Activated naive CD8-positive, alpha-beta T cell treated with anti-CD3 and anti-CD28 coated beads, Interleukin-2, amount 50 U/mL, for 16 hours (primary cell): ENCODE measurements at places on chromosomes 2 and 18.

DNA sequence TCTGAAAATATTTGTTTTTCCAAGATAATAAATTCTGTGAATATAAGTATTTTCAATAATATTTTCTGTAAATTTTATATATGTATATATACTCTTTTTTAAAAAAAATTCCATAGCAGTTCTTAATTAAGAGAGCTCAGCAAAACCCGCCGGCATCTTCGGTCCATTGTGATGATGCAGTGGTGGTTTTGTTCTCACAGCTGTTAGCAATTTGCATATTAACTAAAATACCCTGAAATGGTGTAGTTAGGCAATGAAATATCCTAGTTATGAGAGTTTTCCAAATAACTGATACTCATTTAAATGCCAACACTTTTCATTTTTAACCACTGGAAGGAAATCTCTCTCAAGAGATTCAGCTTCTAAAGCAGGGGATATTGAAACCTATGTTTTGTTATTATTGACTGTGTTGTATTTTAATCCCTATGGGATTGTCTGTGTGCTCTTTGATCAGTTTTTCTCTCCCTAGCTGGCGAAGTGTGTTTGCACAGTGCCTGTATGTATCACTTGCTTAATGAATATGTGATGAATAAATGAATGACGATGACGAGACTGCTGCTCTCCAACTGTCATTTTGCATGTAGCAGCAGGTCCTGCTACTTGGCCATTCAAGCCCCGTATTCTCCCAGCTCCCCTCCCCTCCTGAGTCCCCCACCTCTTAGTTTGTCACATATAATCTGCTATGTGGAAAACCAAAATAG lies 42.4 kb downstream of the PSMG2 start:
- no peak for DNase-seq

DNA sequence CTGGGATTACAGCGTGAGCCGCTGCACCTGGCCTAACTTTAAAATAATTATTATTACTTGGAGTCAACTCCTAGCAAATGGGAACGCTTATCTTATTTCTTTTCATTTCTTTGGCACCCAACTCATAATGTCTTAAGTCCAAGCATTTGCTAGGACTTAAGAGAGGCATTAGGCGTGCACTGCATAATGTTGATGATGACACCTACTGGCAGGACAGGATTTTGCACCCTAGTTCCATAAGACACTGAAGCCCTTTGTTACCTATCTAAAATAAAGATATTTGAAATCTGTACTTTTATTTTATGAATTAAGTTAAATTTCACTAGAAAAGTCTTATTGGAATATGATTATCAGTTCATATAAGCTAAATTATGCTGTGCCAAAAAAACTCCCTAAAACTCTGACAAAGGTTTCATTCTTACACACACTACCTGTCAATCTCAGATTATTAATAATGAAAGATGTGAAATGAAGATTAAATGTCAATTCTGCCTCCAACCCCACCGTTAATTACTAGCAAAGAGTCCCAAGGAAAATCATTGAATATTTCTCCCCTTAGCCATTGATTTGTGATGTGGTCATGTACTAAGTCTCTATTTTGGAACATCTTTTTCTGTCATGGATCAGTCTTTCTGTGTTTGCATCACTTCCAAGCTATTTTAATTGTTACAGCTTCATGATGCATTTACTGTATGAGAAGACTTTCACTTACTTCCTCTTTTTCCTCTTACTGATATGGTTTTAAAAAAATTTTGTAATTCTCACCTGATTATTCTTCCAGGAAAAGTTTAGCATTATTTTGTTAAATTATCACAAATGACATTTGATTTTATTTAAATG lies 12.7 kb upstream of the CDH2 start:
- no peak for DNase-seq

DNA sequence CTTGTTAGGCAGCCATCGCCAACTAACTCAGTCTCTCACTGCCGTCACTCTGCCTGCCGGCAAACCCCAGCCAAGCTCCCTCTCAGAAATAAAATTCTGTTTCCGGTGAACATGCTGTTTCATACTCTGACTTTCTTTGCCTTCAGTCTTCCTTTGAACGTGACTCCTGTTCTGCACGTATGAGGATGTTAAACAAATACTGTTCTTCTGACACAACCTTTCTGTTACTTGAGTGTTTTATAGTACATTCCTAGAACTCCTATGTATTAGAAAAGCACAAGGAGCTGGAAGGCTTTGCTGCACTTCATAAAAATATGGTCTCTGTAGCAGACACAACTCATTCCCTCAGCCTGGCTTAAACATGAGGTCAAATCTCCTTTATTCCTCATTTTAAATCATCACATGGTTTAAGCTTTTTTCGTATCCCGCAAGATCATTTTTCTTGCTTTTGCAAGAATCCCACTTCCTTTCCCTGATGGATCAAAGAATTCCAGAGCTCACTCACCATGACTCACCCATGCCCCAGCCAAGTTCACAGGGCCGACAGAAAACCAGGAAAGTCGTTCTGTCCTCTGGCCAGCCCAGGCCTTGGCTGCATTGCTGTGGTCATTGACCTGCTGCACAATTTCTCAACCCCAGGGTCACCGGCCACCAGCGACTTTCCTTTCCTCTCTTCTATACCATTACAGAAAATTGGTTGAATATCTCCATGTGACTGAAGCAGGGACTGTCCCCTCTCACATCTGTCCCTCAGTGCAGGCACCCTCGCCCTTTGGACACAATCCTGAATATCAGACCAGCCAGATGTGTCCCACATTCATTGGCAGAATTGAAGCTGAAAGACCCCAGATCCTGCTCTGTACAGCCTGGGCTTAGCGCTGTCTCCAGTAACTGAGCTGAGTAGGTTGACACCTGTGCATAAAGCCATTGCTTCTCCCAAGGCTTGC lies 183.1 kb upstream of the ARL4C start:
- DNase-seq: no peak

DNA sequence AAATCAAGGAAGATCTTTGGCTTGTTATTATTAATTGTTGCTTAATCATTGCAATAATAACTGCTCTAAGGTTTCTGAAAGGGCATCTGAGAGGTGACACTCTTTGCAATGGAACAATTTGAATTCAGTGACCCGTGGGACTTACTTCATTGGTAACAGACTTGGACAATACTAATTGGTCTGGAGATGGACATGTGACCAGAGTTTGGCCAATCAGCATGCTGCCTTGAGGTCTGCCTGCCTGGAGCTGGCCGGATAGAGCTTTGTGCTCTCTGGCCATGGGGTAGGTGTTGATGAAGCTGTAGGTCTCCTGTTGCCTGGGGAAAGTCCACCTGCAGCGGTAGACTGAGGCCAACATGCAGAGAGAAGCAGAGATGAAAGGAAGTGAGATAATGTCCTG lies 24.0 kb upstream of the VPS4B start:
- DNase-seq: no peak
